ENCODE measurements at places on chromosomes 12 and 14.

GRCh38 chr12:93128332-93128707, 199.2 kb upstream of the EEA1 start:
- DNase-seq: no peak

DNA sequence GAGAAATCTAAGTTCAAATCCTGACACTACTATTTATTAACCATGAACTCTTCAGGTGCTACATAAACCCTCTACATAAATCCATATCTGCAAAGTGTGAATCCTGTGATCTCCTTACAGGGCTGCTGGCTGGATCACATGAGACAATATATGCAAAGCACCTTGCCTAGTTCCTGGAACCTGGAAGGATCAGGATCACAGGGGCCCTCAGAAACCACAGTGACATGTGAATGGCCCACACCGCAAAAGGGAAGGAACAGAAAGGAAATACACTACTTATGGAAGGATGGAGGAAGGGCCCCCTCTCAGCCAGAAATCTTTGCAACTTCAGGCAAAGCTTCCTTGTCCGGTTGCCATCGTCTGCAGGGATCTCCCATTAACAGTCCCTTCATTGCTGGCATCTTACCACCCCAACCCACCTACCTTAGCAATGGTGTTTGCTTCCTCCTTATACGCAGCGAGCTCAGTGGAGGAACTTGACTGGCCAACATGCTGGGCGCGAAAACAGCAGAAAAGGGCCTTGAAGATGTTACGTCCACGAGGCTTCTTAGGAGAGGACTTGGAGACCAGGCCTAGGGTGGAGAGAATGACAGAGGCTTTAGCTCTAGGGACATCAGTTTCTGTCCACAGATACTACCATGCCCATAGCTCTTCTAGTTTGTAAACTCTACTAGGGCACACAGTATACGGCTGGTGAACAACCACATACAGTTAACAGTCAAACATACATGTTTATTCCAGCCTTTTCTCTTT, 10.7 kb upstream of the AVIL start:
- DNase-seq: no peak

GRCh38 chr12:7989827-7990491, 42.6 kb upstream of the FOXJ2 start:
- peak; percentile 63 for DNase-seq

DNA sequence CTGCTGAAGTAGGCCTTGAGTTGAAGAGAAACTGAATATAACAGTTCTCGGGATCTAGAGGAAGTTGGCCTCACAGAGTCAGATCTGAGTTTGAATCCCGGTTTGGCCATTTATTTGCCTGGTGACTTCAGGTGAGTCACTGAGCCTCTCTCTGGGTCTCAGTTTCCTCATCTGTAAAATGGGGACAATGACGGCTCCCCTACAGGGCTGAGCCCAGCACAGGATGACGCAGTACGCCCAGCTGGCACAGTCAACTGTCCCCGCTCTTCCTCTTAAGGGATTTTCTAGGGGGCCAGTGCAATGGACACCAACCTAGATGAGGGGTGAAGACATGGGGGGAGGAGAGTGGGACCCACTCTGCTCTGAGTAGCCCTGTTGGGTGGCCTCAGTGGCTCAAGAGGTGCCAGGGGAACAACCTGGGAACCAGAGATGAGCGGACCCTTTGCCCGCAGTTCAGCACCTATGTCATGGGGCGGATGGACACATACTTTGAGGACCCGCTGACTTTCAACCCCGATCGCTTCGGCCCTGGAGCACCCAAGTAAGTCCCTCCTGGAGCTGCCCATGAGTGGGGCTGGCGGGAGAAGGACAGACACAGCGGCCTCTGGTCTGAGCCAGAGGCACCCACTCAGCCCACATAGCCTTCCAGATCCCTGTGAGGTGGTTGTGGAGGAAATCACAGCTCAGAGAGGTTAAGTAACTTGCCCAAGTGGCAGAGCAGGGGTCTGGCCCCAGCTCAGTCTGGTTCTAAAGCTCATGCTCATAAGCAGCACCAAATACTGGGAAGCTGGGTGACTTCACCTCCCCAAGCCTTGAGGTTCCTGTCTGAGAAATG, 41.1 kb downstream of the CYP46A1 start:
- no peak for DNase-seq

GRCh38 chr12:103997286-103997900, 31.7 kb downstream of the TDG start:
- no peak for DNase-seq

- DNase-seq: no peak
Measured at GRCh38 chr12:40287369-40287975, 62.7 kb downstream of the LRRK2 start.

DNA sequence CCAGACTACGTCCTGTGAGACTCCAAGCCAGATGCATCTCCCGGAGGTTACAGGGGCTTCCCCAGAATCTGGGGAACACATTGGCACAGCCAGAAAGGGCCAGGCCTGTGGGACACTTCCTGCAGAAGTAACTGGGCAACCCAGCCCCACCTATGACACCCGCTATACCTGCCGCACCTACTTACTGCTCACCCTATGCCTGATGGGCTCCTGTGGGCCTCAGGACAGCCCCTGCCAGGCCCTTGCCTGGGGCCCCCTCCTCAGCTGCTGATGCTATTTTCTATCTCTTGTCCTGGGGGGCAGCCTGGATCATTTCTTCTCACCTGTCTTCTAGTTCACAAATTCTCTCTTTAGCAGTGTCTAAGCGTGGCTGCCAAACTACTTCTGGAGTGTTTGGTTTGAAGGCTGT, 28.7 kb downstream of the JAG2 start:
- peak; percentile 1 for DNase-seq

- DNase-seq: no peak
Measured at GRCh38 chr12:52165096-52165855, 26.5 kb downstream of the KRT80 start.

GRCh38 chr14:57139173-57139572, 129.5 kb downstream of the EXOC5 start:
- DNase-seq: no peak

GRCh38 chr12:96132819-96133218, 61.4 kb upstream of the ELK3 start:
- no peak for DNase-seq

GRCh38 chr14:72557671-72558070, 336.2 kb downstream of the DPF3 start:
- DNase-seq: no peak

DNA sequence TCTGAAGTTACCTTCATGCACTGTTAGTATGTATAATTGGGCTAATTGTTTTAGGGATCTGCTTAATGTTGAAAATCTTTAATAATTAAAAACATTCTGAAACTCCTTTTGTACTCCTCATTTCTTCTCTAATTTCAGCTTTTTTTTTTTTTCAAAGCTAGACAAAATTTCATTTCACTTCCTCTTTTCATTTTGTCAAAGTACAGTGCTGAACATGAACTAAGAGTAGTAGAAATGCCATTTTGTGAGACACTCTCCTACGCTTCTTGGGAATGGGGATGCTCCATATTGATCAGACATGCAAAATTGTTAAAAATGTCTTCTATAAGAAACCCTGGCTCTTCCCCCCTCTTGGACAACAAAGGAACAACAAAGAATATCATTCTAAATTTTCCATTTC, 1.7 kb downstream of the ABCD2 start:
- DNase-seq: no peak

DNA sequence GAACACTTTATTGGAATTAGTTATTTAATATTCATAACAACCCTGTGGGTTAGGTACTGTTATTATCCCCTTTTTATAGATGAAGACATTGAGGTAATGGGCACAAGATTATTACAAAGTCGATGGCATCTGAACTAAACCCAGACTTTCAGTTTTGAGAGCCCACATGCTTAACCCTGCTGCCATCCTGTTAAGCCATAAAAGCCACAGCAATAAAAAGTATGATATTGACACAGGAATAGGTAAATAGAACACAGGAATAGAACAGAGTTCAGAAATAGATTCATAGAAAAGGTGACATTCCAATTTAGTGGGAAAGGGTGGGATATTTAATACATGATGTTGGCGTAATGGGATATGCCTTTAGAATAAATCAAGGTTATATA, 119.8 kb downstream of the SLC38A1 start:
- no peak for DNase-seq

- no peak for DNase-seq
Measured at GRCh38 chr12:129190827-129191226, 337.5 kb downstream of the GLT1D1 start.

DNA sequence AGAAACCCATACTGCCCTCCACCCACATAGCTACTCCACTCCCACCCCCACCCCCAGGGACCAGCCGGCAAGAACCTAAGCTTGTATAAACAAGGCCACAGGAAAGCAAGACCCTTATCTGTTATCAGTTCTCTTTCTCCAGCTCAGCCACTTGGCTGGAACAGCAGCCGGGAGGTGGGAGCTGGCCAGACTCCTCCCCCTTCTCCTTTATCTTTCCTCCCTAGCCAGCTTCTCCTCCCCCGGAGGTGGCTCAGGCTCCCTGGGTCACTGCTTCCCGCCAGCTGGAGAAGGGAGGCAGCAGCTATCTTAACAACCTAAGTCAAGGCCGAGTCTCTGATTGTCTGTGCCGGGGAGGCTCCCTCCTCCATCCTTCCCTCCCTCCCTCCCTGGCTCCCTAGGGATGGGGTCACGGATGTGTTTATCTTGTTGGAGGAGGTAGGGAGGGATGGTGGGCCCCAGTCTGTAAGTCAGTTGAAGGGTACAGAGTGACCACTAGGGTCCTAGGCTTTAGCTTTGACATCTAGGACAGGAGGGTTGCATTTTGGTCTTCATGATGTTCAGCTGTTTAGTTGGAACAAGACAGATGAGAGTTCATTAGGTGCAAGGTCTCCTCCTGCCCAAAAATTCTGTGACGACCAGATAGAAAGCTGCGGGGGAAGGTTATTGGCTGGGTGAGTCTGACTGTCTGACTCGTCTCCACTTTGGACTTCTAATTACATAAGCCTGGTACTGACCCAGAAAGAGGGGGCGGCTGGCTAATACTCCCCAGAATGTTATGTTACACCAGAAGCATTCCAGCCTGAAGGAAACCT, 29.7 kb downstream of the ZFP36L1 start:
- DNase-seq: no peak

DNA sequence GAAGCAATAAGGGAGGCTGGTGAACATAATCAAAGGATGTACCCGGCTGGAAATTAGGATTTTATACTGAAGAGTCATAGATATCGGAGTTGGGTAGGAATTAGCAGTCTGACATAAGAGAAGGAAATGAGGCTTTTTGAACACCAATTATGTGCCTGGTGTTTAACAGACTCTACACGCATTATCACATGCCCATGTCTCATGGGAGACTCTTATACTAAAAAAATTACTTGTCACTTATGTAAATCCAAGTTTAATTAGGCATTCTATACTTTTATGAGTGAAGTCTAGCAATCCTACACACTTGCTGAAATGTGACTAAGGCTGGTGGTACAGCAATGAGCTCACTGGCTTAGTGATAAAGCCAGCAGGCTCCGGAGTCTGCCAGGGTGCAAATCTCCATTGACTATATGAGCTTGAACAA, 93.5 kb downstream of the NUAK1 start:
- no peak for DNase-seq

GRCh38 chr12:111519083-111519482, 80.0 kb downstream of the ATXN2 start:
- DNase-seq: no peak

DNA sequence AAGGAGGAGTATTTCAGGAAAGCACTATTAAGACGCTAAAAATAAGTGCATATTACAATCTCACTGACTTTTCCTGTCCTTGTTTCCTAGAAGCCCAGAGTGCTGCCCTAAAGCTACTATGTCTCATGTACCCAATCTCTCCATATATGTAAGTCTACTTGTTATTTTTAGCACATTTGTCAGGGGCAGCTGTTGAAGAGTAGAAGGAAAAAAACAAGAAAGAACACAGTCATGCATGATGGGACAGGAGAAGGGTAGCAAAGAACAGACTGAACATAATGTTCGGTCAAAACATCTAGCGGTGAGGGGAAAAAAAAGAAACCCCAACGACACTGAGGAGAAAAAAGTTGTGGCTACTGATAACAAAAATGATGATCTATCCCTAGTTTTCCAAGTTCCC, 14.3 kb downstream of the YBX3 start:
- no peak for DNase-seq

DNA sequence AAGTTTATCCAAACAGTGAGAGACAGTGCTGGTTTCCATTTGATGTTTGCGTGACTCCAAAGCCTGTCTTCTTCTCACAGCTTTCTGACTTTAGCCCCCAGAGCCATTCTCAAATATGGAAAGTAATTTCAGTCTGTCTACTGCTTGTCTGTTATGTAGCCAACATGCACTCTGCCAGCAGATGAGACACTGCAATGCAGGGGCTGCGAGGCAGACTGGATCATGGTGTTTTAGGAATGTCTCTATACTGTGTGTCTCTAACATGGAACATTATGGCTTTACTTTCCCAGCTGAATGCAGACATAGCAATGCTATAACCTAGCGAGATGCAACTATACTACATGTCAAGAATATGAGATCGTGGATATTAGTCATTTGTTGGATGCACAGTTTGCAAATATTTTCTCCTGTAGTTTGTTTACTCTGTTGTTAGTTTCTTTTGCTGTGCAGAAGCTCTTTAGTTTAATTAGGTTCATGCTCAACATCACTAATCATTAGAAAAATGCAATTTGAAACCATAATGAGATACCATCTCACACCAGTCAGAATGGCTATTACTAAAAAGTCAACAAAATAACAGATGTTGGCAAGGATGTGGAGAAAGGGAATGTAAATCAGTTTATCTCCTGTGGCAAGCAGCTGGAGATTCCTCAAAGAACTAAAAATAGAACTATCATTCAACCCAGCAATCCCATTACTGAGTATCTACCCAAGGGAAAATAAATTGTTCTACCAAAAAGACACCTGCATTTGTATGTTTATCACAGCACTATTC, 235.8 kb upstream of the TMTC1 start:
- DNase-seq: no peak

DNA sequence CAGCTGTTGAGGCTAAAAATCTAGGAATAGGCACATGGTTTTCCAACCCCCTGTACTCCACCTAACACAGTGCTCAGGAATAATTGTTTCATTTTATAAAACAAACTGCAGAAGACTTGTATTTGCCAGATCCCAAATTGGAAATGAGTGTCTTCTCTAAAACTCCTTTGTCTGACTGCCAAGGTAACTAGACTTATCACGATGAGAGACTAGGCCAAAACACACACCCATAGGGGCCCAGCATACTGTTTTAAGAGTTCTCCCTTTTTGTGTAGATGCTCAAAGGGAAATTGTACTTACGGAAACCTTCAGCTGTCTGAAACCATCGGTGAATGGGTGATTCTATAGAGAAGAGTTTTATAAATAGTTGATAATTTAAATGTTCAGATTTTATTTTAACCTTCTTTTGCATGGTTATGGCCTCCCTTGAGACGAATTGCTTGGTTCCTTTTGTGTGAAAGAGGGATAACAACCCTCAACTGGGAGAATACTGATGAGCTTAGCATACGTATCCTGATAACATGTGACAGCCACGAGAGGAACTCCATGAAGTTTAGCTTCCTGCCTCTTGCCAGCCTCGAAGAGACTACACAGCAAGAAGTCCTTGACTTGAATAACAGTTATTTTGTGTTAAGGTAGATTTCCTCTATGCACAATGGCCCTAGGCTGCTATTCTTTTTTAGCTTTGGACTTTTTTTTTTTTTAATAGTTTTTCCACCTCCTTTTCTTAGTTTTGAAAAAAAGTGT, 103.3 kb downstream of the PELI2 start:
- no peak for DNase-seq

GRCh38 chr14:105568859-105569766, 42.7 kb downstream of the TMEM121 start:
- DNase-seq: no peak

Measured in tibial artery (tissue), 4 donors.